NCI-H510A treated with DMSO at 0.1 percent for 48 hours (cell line): ENCODE measurements at places on chromosomes 6 and 20.

- DNase-seq, result no peak
These were observed 65.5 kb downstream of the PLCB4 start for GRCh38 chr20:9134346-9134745.

- peak; percentile 58 for DNase-seq
These were observed 138.9 kb downstream of the TMEM242 start for GRCh38 chr6:157184202-157185015.

- peak; percentile 6 for DNase-seq
These were observed 2.0 kb downstream of the ANKRD6 start for GRCh38 chr6:89434954-89435353.

GRCh38 chr6:121848523-121849255 lies 413.2 kb downstream of the GJA1 start:
- no peak for DNase-seq

- DNase-seq, result no peak
These were observed 209.7 kb downstream of the TMEM200A start for GRCh38 chr6:130575557-130575956.
